Progenitor cell of endocrine pancreas (in vitro differentiated cells): ENCODE measurements at places on chromosomes 5 and 9.

DNA sequence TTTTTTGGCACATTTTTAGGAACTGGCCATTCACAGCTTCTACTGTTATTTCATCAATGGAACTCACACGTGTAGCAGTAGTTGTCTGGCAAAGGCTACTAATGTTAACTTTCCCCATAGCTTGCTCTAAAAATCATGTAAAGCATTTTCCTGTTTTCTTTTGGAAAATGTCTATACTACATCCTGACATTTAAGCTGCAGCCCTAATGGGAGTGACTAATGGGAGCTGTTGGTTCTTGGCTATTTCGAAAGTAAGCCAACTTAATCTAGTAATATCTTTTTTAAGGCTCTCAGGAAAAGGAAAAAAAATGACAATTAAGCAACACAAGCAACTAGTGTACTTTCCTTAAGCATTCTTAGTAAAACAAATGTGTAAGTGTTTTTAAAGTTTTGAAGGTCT, 169.2 kb downstream of the SLC12A2 start:
- DNase-seq, result no peak

DNA sequence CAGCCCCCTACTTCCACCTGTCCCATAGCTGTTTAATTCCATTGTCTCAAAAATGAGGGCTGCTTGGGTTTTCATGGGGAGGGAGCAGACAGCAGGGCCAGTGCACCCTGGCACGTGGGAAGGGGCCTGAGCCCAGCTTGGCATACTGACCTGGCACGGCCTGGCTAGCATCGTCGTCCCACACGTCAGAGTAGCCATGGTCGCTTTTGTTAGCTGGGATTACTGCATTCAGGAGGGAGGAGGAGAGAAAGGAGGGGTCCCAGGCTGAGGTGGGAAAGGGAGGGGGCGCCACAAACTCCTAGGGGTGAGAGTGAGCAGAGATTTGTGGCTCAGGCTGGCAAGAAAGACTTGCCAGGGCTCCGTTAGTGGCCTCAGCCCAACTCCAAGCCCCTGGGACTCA, 21.1 kb upstream of the CYSTM1 start:
- no peak for DNase-seq

DNA sequence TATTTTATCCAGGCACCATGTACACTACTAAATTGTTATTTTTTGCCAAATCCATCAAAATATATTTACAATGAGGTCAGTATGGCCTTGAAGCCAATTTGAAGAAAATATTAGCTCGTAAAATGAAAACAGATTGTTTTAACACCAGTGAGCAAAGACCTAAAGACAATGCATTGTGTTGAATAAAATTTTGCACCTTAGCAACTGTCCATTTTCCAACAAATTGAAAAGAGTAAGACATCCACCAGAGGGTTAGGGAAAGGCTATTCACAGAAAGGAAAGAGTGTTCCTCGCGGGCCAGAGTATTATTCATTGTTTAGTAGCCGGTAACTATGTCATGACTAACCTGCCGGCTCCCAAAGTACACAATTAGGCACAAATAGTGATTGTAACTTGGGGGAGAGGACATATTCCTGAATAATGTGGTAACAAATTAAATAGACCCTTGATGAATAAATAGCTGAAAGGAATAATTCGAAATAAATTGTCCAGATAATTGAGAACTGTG, 213.3 kb downstream of the DNAH5 start:
- no peak for DNase-seq

- no peak for DNase-seq
Observed at GRCh38 chr9:12922224-12922866, 147.5 kb downstream of the LURAP1L start.

DNA sequence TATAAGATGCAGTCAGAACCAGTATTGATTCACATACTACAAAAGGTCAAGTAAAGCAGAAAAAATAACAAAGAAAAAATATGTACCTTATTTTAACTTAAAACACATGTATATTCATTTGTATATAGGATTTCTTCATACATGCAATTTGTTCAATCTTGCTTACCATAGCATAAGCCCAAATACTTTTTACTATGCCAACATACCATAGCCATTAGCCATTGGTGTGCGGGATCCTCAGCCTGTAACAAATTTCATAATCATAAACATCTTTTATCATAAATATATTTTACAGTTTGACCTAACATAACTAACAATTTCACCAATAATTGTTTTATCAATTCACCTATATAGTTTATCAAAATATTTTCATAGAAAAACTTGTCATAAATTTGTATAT, 51.1 kb downstream of the MPDZ start:
- no peak for DNase-seq

DNA sequence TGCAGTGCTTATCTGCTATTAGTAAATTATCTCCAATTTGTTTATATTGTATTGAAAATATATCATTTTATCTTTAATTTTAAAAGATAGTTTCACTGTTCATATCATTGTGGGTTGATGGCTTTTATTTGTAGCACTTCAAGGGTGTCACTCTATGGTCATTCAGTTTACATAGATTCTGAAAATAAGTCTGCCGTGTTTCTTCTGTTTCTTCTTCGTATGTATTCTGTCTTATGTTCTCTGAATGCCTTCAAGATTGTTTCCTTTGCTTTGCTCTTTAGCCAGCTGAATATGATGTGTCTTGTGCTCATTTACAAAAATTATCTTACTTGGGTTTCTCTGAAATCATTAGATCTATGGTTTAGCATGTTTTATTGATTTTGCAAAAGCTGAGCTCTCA, 359.9 kb downstream of the CYLC2 start:
- no peak for DNase-seq

DNA sequence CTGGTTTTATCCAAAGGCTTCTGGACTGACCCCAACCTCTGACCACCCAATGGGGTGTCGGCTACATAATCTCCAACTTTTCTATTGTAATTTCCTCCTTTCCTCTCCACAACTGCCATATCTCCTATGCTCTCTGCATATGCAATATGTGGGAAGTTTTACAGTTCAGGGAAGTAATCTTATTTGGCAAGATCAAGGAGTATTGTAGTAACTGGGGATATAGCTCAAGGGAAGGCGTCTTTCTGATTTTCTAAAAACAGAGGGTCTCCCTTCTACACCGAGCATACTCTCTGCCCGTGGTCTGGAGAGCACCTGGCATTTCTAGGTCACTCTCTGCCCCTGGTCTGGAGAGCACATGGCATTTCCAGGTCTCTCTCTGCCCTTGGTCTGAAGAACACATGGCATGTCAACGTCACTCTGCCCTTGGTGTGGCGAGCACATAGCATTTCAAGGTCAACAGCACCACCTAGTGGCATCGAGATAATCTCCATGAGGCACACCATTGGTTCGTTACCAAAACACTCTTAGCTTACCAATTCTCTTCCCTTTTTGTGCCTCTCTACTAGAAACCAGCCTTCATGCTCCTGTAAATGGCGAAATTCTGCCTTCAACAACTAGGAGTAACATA, 616.4 kb upstream of the NUDT12 start:
- DNase-seq, result no peak

- DNase-seq, result no peak
Observed at GRCh38 chr5:178377583-178378270, 145.1 kb upstream of the PHYKPL start.

DNA sequence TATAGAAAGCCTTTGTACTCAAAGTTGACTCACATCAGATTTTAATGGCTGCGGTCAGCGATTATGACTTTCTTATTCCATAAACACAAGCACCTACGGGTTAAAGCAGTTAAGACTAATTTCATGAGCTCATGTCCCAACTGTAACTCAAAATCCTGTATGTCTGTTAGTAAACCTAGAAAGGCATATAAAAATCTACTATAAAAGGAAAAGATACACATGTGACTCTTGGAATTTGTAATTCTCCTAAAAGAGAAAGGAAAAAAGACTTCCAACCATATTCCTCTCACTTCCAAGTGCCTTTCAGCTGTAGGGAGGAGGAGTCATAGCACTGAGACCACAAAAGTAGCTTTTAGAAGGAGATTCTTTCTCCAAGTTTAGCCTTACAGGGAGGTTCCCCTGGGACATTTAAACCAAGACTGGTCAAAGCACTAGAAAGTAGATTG, 129.1 kb downstream of the EBF1 start:
- no peak for DNase-seq

DNA sequence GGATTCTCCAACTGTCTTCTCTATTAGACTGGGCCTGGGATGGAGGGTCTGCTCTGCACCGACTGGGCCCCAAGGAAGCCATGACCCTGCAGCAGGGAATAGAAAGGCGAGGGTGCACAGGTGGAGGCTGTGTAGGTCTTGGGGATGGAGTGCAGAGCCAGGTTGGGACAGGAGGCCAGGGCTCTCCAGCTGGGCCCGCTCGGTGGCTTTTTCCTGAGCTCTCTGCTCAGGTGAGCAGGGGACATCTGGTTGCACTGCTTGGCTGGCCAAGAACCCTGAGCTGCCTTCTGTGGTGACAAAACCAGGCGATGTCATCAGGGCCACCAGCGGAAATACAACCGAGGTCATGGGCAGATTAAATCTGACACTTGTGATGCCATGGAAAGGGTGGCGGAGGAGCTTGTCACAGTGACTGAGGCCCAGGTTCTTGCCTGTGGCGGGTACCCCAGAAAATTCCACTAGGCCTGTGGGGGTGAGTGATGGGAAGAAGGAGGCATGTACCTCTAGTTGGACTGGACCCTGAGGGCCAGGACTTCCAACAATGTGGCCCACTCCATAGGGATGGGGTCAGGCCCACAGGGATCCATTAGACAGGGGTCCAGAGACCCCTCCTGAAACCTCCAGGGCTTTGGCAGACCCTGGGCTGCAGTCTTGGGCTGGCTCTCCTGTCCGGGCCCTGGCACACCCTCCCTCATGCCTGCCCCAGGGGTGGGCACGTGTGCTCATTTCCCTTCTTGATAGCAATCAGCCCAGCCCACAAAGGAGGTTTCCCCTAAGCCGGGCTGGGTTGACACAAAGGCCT, 4.4 kb upstream of the IL3 start:
- DNase-seq, result peak; percentile 8

GRCh38 chr5:74040065-74040551, 414.1 kb downstream of the ARHGEF28 start:
- no peak for DNase-seq

- DNase-seq, result no peak
Observed at GRCh38 chr9:127210851-127211730, 53.5 kb upstream of the GARNL3 start.

DNA sequence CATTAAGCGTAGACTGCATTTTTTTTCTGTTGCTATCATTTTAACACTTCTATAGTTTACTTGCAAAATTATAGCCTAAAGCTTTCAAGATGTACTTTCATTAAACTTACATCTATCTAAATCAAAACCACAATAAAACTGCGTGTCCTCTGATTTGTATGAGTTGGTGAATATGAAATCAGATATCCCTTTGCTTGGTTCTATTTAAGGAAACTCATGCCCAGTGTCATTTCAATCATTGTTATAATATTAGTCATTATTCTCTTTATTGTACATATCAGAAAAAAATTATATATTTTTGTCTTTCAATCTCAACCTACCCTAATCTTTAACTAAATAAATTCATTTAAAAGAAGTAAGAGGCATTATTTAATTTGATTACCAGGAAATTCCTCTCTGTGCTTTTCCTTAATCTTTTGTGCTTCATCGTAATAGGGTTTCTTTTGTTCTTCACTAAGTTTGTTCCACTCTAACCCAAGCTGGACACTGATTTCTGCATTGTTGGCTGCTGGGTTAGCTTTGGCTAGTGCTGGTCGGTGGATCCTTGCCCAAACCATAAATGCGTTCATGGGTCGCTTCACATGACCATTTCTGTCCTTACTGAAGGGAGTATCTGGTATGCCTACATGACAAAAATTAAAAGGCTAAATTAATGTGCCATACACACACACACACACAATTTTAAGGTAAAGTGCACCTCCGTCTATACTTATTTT, 3.8 kb downstream of the SOX30 start:
- no peak for DNase-seq

DNA sequence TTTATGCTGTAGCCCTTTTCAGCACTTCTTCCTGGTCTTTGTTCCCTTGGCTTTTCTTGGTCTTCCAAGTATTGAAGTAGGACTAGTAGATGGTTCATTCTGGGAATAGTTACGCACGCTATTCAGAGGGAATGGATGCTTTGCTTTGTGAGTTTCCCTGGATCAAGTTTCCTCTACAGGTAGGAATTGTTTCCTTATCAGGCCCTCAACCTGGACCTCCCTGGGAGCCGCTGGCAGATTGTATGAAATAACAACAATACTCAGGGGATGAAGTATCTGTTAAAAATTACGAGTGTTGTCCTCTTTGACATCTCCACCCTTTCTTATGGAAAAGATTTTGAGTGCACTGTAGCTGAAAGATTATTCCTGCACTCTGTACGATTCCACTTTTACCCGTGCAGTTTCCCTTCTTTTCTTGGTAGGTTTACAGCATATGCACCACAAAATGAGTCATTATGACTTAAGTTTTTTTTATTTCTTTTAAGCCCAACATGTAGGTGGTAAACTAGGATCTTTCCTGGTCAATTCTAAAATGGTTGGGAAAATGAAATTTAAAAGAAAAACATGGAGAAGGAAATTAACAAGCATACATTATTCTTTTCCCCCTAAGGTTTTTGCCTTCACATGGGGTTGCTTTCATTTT, 57.9 kb downstream of the ARHGAP26 start:
- no peak for DNase-seq

- no peak for DNase-seq
Observed at GRCh38 chr9:98396236-98396635, 140.8 kb upstream of the TBC1D2 start.

GRCh38 chr9:11758016-11758415, 935.2 kb upstream of the TYRP1 start:
- DNase-seq, result no peak

GRCh38 chr9:92369075-92369474, 35.3 kb downstream of the OGN start:
- no peak for DNase-seq

DNA sequence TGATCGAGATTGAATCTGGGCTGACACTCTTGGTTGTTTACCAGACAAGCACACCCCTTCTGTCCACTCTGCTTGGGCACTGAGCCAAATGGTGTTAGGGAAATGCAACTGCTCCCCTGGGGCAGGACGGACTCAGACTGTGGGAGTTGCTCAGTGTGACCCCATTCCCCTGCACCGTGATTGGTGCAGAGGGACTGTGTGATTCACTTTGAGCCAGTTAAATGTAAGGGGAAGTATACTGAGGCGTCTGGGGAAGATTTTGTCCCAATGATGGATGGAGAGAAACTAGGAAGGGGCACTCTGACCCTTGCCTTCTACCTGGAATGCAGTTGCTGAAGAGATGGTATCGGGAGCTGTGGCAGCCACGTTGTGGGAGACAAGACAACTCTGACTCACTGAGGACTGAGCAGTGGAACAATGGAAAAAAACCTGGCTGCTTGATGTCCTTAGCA, 196.0 kb upstream of the ANKRD55 start:
- no peak for DNase-seq

DNA sequence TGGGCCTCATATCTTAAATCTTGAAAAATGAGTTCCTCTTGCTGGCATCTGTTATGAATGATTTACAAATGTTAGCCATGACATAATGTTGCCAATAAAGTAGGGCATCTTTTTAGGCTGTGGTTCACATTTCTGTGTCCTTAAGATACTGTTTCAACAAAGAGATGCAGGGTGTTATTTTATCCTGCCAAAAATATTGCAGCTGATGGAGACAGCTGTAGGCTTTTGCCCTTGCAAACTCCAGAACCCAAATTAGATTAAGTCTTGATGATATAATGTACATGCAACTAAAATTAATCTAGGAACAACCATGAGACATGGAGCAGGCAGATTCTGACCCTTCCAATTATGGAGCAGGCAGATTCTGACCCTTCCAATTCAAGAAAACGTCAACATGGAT, 228.2 kb upstream of the GRIN3A start:
- DNase-seq, result no peak

- peak; percentile 21 for DNase-seq
Observed at GRCh38 chr5:169581580-169582227, 1.9 kb upstream of the SPDL1 start.

GRCh38 chr5:172098883-172099282, 89.1 kb downstream of the STK10 start:
- no peak for DNase-seq
